ENCODE measurements at places on chromosomes 7 and 10. TPM values are rescaled to one million over a fixed set of nuclear protein-coding genes. Genes with fewer than 3 reads are reported as not detected.

- no peak for DNase-seq
Observed at GRCh38 chr7:83681200-83681778, 32.4 kb upstream of the SEMA3E start.

GRCh38 chr7:67821116-67821515 is 824.5 kb downstream of the TYW1 start:
- DNase-seq: no peak

- DNase-seq: no peak
Observed at GRCh38 chr10:22682237-22683139, 31.9 kb downstream of the PIP4K2A start.

DNA sequence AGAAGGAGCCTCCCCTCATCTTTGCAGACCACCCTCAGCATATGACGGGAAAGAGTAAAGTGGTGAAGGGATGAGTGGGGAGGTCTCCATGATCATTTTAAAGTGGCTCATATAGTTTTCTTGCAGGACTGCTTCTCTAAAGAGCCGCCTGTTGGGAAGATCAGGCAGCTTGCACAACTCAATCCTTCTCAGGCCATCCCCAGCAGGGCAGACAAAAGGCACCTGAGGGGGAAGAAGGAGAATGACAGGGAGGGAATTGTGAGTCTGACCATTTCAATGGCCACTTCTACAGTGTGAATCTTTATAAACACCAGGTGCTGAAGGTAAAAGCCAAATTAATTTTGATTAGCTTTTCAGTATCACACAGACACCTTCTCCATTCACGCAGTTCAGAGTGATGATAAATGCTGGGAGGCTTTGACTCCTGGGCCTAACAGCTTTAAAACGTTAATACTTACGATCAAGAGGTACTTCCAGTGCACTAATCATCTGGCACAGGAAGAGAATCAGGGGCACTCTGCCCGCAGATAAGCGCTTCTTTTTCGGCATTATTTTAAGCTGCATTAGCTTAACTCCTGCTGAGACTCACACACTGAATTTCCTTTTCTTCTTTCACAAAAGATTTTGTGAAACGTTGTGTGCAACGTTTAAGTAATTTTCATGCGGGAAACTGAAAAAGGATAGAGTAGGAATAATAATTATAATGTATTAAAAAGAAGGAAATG is 109.5 kb upstream of the LAMB4 start:
- no peak for DNase-seq

DNA sequence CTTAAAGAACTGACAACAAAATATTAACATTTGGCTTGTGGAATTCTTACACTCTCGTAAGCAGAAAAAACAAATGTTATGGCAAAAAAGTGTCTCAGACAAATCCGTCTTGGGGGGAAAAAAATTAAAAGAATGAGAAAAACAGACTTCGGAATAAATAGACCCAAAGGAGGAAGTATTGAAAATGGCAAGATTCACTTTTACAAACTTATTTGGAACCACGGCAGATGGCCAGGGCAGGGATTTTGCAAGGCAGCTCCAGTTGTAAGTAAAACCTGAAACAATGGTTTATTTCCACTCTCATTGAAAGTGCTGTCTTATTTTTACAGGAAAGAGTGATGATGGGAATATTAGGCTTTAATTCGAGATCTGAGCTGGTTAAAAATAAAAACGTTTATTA is 1.5 kb upstream of the ZNF438 start:
- DNase-seq: no peak

- no peak for DNase-seq
Observed at GRCh38 chr7:99036546-99037111, 107.3 kb downstream of the SMURF1 start.

GRCh38 chr7:55094092-55094690 is 75.4 kb downstream of the EGFR start:
- no peak for DNase-seq

GRCh38 chr7:158077934-158078910 is 509.4 kb downstream of the PTPRN2 start:
- no peak for DNase-seq

GRCh38 chr10:53839440-53840039 is 961.5 kb downstream of the PCDH15 start:
- DNase-seq: no peak

DNA sequence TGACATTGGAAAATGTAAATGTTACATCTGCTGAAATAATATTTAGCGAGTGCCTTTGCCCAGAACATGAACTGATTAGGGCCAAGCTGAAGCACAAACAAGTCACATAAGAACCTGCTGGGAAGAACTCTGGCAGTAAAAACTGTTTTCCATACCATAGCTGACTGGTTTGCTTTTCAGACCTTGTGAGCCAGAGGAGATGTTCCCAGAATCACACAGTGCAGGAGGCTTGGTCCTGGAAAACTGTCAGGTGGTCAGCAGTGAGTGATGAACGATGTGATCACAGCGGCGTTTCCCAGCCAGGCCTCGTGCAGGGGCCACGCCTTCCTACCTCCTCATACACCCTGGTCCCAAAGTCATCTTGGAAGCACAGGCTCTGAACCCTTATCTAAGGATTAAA is 164.2 kb upstream of the EEPD1 start:
- DNase-seq: no peak

DNA sequence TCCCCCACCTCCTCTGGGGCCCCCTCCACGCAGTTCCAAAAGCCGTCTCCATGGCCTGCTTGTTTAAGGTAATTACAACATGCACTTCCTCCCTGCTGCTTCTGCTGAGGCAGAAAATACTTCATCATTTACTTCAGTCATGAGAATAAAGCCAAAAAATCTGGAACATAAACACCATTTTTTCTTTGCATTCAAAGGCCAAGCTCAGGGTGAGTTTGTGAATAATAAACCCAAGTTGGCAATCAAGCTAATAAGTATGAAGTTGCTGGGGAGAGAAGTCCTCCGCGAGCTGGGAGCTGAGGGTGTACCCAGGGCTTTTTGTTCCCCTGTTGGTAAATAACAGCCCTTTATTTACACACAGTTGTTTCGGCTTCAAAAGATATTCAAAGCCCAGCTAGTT is 70.5 kb downstream of the FAM204A start:
- no peak for DNase-seq

DNA sequence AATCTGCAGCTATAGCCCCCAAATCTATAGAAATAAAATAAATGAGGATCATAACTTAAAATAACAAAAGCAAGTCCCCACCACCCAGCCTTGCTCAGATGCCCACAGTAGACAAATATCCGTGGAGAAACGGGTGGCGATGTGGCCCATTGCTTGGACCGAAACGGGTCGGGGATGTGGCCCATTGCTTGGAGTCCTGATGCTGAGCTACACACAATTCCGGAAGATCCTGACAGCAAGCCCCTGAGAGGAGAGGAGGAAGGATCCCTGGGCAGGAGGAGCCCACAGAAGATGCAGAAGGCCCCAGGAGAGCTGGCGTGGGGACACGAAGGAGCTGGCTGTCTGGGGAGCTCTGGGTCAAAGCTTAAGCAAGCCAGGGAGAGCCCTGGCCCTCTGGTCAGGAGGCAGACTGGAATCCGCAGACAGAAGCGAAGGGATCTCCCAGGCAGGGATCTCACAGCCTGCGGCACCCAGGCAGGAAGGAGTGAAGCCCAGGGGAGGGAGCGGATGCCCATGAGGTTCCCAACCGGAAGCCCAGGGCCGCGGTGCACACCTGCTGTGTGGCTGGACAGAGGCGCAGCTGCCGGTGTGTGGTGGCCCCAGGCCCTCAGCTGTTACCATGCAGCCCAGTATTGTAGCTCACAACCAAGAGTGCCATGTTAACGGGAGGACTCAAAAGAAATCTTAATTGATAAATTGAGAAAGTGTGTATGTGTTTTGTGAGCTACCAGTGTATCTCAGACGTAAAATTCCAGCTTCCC is 138.8 kb downstream of the ADARB2 start:
- no peak for DNase-seq

GRCh38 chr7:90645784-90646183 is 49.7 kb downstream of the CDK14 start:
- no peak for DNase-seq

DNA sequence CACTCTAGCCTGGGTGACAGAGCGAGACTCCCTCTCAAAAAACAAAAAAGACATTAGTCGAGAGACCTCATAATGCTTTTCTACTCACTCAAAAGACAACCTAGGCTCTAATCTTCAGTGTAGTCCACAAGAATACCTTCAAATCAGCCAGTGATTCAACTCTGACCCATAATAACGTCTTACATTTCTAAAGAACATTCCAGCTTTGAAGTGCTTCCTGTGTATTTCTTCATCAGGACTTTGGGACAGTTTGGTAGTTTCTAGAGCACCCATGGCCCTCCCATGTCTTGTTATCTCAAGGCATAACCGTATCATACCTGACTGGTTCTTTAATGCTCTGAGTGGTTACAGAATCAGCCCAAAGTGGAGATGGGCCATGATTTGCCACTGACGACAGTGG is 221.3 kb downstream of the SKIDA1 start:
- DNase-seq: no peak

- no peak for DNase-seq
Observed at GRCh38 chr10:43225004-43225786, 41.7 kb downstream of the RASGEF1A start.

DNA sequence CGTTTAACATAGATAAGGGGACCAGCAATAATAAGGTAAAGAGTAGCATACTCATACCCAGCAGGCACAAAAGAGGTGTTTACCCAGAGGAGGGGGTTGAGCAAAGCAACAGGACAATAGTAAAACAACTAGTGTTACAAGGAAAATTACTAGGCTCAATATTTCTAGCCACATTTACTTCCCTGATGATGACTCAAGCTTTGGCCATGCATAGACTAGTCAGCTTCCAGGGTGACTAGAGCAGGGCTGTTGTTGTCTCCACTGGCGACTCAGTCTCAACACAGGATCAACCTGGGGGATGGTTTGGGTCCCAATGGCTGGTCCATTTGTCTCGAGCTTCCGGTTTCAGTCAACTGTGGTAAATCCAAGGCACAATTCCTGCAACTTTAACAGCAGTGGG is 217.7 kb upstream of the KCND2 start:
- DNase-seq: no peak

DNA sequence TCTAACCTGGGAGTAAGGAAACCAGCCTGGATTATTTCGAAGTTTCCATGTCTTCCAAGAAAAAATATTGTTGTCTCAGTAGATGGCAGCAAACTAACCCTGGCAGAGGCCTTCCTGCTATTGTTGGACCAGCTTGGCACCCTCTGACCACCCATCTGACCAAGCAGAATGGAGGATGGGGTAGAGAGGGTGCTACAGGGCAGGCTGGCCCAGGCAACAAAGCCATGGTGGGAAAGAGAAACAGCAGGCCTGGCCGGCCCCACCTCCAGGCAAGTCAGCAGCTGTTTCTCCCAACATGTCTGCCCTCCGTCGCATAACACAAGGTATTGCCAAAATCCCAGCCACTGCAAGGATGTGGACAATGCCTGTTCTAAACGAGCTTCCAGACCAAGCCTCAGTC is 95.0 kb downstream of the FAM53B start:
- DNase-seq: peak; percentile 52

DNA sequence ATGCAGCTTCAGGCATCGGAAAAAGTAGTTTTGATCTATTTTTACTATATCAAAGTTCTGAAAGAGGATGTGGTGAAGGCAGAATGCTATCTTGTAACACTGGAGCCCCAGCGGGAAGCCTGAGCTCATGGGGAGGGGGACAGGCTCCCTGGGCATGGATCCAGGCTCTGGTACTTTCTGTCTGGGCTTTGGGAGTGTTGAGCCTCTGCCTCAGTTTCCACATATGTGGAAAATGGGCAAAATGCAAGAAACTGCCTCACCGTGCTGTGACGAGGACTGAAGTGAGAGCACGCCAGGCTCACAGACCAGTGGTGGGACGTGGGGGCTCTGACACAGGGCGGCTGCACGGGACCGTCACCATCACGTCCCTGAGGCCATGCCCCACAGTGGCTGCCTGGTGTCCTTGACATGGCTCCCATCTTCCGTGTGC is 182.9 kb upstream of the SHH start:
- no peak for DNase-seq

DNA sequence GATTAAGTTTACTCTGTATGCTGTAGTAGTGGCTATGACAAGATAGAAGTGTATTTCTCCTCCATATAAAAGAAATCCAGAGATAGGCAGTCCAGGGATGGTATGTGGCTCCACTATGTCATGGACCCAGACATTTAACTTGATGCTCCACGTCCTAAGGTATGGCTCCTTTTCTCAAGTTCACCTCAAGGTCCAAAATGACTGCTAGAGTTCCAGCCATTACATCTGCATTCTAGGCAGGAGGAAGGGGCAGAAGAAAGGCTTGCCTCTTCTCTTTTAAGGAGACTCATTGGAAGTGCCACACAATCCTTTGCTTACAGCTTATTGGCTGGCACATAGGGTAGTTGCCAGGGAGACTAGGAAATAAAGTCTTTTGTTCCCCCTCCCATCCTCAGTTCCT is 27.7 kb upstream of the ATXN7L1 start:
- DNase-seq: no peak

DNA sequence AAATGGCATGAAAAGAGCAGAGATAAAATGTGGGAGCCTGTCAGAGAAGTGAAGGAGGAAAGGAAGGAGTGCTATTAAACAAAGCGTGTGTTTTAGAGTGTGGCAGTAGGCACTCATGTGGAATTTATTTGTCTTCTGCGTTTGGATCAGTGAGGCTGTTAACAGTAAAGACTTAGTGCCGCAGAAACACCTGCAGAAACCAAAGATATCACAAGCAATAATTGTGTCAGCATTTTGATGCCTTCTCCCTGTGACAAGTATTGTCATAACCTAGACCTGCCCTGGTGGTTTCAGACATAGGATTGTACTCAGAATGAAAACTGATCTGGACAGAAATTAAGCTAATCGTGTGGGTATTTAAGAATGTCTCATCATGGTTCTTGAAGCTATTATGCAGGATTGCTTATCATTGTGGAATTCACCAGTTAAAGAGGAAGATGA is 191.0 kb downstream of the CAMK1D start:
- no peak for DNase-seq

Gene HGF
- total RNA-seq: 2.3 TPM

Gene PKD1L1
- 1.5 TPM for total RNA-seq

Gene ZFYVE27
- 13.2 TPM for total RNA-seq

Gene SLC39A12
- not detected for total RNA-seq

Gene IGF2BP3
- total RNA-seq: 0.38 TPM

Gene STEAP2
- total RNA-seq: 6.1 TPM

Gene NCF1
- 3.5 TPM for total RNA-seq

Gene AKR1C2
- total RNA-seq: 17.5 TPM

Gene POLD2
- 78.0 TPM for total RNA-seq

Gene NPSR1
- not detected for total RNA-seq

Gene NKX1-2
- total RNA-seq: not detected

Gene ACBD7
- total RNA-seq: not detected

Data from left ventricle myocardium inferior (tissue), 1 donor.